ENCODE measurements at places on chromosomes 3 and 15.

GRCh38 chr15:66993874-66994696 lies 71.3 kb upstream of the SMAD3 start:
- no peak for DNase-seq

GRCh38 chr15:35499723-35500122 lies 46.2 kb downstream of the DPH6 start:
- no peak for DNase-seq

GRCh38 chr3:133881939-133882825 lies 13.5 kb downstream of the RAB6B start:
- no peak for DNase-seq

GRCh38 chr3:178084938-178085816 lies 451.1 kb upstream of the KCNMB2 start:
- no peak for DNase-seq

GRCh38 chr3:110736332-110736731 lies 335.3 kb upstream of the NECTIN3 start:
- no peak for DNase-seq

DNA sequence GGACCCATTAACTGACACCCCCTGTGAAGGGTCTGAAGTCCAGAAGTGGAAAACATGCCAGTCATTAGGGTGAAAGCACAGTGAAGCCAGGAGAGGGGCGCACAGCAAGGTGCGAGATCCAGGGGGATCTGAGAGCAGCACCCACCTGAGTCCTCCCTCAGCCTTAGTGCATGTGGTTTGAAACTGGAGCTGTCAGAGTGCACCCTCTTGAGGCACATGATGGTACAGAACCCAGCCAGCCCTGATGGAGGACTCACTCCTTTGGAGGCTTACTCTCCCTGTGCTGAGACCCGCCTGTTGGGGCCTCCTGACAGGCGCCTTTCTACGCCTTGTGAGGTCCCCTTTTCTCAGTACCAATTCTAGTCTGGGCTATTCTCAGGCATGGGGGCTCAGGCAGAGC lies 77.8 kb downstream of the IL20RB start:
- no peak for DNase-seq

- DNase-seq: no peak
These were observed 61.9 kb upstream of the CBLB start for GRCh38 chr3:105930733-105931132.

DNA sequence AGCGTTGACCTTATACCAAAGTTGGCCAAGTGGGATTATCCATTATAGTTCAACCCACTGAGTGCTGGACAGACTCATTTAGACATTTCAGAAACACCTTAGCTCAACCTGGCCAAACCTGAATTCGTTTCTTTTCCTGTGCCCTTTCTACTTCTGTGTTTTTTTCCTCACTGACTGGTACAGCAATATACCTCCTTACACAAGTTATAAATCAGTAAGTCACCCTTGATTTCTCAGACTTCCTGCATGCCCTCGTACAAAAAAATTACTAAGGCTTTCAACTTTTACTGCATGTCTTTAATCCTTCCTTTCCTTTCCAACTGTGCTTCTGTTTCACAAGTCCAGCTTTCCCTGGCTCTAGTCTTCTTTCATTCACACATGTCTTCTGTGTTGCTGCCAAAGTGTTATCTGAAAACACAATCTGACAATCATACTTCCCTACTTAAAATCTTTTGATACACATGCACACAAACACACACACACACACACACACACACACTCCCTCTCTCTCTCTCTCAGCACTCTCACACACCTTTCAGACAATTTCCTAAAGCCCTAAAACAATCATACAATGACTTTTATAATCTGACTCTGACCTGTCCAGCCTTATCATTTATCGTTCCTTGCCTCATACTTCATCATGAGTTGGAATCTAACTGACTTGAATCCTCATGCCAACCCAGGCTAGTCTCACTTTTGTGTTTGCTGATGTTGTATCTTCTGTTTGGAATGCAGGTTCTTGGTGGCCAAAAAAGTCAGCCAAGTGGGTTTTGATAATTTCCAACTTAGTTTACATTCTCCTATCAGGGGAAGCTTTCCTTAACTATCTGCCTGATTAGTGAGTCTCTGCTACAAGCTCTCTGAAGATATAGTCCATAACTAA lies 436.4 kb downstream of the NAALADL2 start:
- no peak for DNase-seq

DNA sequence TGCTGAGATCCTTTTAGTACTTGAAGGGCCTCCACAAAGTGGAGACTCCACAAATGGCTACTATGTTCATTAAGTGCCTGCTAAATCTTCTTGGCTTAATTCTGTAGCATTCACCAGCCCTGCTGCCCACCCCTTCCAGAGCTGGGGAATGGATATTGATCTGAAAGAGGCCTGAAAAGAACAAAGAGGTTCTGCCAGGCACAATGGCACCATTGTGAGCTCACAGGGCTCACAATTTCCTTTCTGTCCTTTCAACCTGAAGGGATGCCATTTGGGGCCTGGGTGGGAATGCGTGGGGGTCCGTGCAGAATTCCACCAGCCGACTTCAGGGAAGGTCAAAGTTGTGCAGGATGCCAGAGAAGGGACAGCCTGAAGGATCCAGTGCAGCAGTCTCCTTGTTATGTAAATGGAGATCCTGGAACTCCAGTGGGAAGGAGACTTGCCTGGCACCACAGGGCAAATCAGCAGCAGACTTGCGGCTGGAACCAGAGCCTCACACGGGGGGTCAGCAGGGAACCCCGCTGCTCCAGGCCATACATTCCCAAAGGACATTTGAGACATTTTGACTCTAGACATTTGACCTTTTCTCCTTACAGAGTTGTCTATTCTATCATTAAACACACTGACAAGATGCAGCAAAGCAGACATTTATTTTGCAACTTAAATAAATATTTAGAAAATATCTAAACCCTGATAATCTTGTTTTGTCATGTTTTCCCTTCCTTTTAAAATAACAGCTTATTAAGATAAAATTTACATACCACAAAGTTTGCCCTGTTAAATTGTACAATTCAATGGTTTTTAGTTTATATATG lies 21.5 kb upstream of the MORF4L1 start:
- no peak for DNase-seq

DNA sequence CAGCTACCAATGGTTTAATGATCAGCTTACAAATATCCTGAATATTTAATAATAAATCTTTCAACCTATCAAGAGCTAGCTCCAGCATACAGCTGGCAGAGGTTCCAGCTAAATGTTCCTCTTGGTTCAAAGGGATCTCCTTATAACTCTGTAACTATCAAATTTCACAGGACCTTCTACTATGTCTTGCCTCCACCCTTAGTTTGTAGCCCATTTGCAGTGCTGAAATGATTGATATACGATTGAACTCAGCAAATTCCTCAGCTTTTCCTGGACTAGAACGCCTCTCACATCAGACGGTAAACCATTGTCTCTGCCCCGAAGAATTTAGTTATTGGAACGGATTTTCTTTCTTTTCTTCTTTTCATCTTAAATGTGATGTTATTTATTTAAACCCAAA lies 41.5 kb downstream of the CD200R1L start:
- DNase-seq: no peak

- DNase-seq: no peak
These were observed 22.0 kb downstream of the RBP1 start for GRCh38 chr3:139517321-139518065.

- no peak for DNase-seq
These were observed 129.8 kb downstream of the MBNL1 start for GRCh38 chr3:152398495-152398894.

DNA sequence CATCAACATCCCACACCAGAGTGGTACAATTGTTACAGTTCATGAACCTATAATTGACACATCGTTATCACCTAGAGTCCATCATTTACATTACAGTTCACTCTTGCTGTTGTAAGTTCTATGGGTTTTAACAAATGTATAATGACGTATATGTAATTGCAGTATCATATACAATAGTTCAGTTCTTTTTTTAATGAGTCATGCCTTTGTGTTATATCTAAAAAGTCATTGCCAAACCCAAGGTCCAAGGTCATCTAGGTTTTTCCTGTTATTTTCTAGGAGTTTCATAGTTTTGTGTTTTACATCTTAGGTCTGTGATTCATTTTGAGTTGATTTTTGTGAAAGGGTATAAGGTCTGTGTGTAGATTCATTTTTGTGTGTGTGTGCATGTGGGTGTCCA lies 160.9 kb upstream of the GALNT15 start:
- DNase-seq: no peak

GRCh38 chr15:54206586-54207321 lies 228.5 kb downstream of the UNC13C start:
- DNase-seq: no peak

- no peak for DNase-seq
These were observed 62.9 kb downstream of the FBN1 start for GRCh38 chr15:48582452-48583247.

Data from activated CD8-positive, alpha-beta memory T cell treated with anti-CD3 and anti-CD28 coated beads for 48 hours (primary cell).